Activated T-helper 2 cell treated with anti-CD3 and anti-CD28 coated beads, Interferon-gamma antibody, Interleukin-2, Interleukin-4, amounts not matched to agents 10 μg/mL and 5 μg/mL and 100 μg/mL, durations not matched to agents 14 hours and 24 hours and 36 hours (primary cell): ENCODE measurements at places on chromosomes 16 and 17.

- no peak overlapping the region for H3K4me3 ChIP-seq
- H3K27me3 ChIP-seq: no peaks in the 10 kb centered on the region
- DNase-seq: no peak
- peaks cover 3% of the 10 kb centered on the region for H3K36me3 ChIP-seq
- no peak overlapping the region for H3K27ac ChIP-seq
Observed at GRCh38 chr17:72846399-72846798, 246.1 kb downstream of the SLC39A11 start.

GRCh38 chr17:48215583-48216139, 108.1 kb downstream of the SNX11 start:
- H3K4me1 ChIP-seq: peaks cover 5% of the 10 kb centered on the region
- no peak for DNase-seq
- H3K36me3 ChIP-seq: peaks cover 27% of the 10 kb centered on the region
- no peak overlapping the region for H3K27ac ChIP-seq

- H3K36me3 ChIP-seq: no peaks in the 10 kb centered on the region
- peaks cover 4% of the 10 kb centered on the region for H3K4me1 ChIP-seq
- peaks cover 10% of the 10 kb centered on the region for H3K27me3 ChIP-seq
- H3K4me3 ChIP-seq: no peak overlapping the region
- H3K27ac ChIP-seq: no peak overlapping the region
Observed at GRCh38 chr17:40960144-40960543, 6.6 kb downstream of the KRT39 start.

DNA sequence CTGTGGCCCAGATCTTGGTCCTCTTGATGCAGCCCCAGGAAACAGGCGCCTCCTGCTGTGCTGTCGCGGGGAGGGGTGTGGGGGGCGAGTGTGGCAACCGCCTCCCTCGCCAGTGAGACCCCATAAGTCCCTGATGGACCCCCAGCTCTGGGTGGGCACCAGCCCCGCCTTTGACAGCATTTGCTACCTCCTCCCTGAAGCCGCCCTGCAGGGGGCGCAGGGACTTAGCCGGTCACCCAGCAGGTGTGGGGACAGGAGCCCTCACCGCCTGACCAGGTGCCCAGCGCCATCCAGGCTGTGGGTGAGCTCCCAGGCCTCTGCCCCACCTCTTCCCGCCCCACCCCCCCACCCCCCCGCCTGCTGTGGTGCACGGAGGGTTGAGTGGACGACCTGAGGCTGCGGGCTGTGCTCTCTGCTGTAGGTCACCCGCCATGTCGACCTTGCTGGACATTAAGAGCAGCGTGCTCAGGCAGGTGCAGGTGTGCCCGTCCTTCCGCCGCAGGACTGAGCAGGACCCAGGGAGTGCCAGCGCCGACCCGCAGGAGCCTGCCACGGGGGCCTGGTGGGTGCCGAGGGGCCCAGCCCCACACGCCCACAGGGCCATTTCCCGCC, 4.8 kb downstream of the BAIAP3 start:
- peaks cover 9% of the 10 kb centered on the region for H3K4me1 ChIP-seq
- H3K4me3 ChIP-seq: no peak overlapping the region
- no peak overlapping the region for H3K27ac ChIP-seq
- peaks cover 15% of the 10 kb centered on the region for H3K27me3 ChIP-seq
- no peaks in the 10 kb centered on the region for H3K36me3 ChIP-seq

DNA sequence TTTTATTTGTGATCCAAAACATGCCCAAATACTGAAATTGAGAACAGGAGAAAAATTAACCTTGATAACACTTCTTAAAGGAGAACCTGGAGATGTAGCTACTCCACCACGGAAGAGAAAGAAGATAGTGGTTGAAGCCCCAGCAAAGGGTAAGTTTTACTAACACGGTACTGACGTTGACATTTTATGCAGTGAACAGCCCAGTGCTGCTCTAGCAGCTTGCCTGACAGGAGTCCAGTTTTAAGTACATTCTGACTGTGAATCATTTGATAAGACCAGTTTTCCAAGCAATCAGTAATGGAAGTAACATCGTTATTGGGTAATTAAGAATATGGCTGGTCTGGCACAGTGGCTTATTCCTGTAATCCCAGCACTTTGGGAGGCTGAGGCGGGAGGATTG, 6.5 kb downstream of the ORC6 start:
- H3K4me1 ChIP-seq: peaks cover 16% of the 10 kb centered on the region
- no peak for DNase-seq
- peaks cover 63% of the 10 kb centered on the region for H3K36me3 ChIP-seq
- H3K27ac ChIP-seq: no peak overlapping the region
- no peak overlapping the region for H3K4me3 ChIP-seq
- no peaks in the 10 kb centered on the region for H3K27me3 ChIP-seq

GRCh38 chr17:67358612-67359011, 7.8 kb downstream of the PSMD12 start:
- H3K4me3 ChIP-seq: peak overlapping the region; percentile 33
- peaks cover 79% of the 10 kb centered on the region for H3K36me3 ChIP-seq
- H3K27me3 ChIP-seq: no peaks in the 10 kb centered on the region
- no peak for DNase-seq
- H3K4me1 ChIP-seq: peaks cover 42% of the 10 kb centered on the region

DNA sequence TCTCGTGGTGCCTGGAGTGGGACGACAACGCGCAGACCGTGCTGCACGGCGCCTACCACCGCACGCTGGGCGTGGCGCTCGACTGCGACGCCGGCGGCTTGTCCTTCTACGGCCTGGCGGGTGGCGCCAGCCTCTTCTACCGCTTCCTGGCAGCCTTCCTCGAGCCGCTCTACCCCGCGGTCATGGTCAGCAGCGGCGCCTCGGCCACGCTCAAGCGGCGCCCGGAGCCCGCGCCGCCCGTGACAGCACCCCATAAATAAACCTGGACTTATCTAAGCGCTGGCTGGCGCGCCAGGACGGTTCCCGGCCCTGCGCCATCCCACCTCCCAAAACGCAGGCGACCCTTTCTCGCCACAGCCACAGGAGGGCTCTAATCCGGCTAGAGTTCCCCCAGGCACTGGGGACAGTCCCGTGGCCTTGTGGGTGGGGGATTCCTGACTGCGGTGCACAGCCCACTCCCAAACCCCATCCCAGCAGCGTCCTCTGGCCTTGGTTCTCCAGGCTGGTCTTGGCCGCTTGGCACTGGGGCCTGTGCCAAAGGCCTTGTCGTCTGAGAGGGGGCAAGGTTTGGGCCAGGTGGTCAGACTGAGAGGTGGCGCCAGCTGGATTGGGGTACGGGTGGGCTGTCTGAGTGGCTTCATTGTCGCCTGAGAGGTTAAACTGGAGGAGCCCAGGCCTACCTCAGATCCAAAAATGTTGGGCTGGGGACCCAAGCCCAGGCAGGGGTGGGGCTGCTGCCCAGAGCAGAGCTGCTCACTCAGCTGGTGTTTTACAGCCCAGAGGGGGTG, 10.1 kb upstream of the SLC16A5 start:
- no peaks in the 10 kb centered on the region for H3K36me3 ChIP-seq
- peaks cover 2% of the 10 kb centered on the region for H3K27me3 ChIP-seq
- peak overlapping the region; percentile 63 for H3K4me3 ChIP-seq
- no peak overlapping the region for H3K27ac ChIP-seq
- peaks cover 5% of the 10 kb centered on the region for H3K4me1 ChIP-seq
- peak; percentile 36 for DNase-seq

DNA sequence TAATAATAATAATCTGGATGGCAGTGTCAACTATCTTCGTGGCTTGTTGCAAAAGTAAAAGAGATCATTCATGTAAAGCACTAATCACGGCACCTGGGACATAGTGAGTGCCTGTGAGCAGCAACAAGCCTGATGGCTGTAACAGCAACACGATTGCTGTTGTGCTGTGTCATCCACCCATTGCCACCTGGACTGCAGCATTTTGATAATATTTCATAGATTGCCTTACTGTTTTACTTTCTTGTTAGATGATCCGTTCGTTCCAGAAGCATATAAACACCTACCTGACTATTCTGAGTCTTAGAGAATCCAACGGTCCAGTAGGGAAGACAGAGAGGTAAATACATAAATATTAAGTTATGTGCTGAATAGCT, 3.1 kb upstream of the MRPS23 start:
- H3K27ac ChIP-seq: no peak overlapping the region
- H3K4me3 ChIP-seq: no peak overlapping the region
- no peak for DNase-seq
- H3K4me1 ChIP-seq: peaks cover 21% of the 10 kb centered on the region
- peaks cover 2% of the 10 kb centered on the region for H3K27me3 ChIP-seq

DNA sequence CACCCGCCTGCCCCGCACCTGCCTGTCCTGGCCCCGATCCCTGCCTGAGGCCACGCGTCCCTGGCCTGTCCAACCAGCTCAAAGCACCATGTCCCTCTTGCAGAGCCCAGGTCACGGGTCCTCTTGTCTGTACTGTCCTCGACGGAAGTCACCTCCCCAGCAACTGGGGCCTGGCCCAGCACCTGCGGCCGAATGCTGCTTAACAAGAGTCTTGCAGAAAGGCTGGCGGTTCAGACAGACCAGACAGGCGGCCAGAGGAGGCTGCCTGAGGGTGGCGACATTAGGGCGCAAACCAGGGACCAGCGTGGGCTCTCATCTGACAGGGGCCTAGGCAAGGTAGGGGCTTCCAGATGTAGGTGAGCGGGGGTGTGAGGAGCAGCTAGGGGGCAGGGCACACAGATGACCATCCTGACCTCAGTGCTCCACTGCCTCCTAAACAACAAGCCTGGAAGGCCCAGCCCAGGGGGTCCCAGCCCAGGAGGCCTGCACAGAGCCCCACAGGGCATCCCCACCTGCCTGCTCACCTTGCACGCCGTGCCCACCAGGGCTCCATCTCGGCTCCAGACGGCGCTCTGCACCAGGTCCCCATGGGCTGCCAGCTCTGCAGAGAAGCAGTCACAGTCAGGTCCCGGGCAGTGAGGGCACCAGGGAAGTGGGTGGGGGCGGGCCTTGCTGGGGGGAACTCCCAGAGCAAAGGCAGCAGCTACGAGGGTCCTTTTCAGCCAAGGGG, 11.3 kb downstream of the CORO7 start:
- no peak overlapping the region for H3K27ac ChIP-seq
- peaks cover 42% of the 10 kb centered on the region for H3K36me3 ChIP-seq
- H3K4me1 ChIP-seq: no peaks in the 10 kb centered on the region
- DNase-seq: no peak

DNA sequence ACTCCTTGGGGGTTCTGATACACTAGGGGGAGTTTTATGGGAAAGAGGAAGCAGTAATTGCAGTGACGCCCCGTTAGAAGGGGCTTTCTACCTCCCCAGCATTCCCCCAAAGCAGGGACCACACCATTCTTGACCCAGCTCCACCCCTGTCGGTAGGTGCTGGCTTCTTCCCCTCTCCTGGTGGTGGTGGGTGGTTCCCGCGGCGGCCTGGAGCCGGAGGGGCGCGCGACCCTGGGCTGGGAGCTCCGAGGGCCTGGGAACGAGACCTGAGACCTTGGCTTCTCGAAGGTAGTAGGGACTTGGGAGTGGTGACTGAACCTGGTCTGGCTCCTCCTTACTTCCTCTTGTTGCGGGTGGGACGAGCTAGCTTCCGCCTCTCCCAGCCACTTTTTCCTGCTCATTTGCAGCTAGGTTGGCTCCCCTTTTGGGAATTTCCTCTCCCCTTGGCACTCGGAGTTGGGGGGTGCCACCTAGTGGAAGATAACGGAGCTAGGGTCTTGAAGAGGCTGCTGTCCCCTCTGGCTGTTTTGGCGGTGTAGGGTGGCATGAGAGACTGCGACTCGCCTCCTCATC, 438 bp downstream of the GRN start:
- no peak for DNase-seq
- H3K4me3 ChIP-seq: peak overlapping the region; percentile 94
- no peaks in the 10 kb centered on the region for H3K36me3 ChIP-seq
- H3K4me1 ChIP-seq: peaks cover 12% of the 10 kb centered on the region

DNA sequence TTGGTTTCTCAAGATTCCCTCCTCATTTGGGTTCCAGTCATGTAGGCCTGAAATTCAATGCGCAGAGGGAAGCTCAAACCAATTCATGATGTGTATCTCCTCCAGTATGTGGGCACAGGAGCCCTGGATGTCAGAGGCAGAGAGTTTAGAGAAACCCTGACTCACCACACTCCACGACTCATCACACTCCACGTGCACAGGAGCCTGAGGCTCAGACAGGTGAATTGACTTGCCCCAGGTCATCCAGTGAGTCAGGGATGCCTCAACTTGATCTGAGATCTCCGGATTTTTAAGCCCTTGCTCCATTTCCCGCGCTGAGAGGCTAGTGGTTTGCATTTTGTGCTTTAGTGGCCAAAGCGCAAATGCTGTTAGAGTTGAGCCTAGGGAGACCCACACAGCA, 183.9 kb downstream of the HAPSTR1 start:
- no peaks in the 10 kb centered on the region for H3K4me1 ChIP-seq
- no peaks in the 10 kb centered on the region for H3K27me3 ChIP-seq
- no peak for DNase-seq
- no peak overlapping the region for H3K27ac ChIP-seq
- H3K36me3 ChIP-seq: no peaks in the 10 kb centered on the region

DNA sequence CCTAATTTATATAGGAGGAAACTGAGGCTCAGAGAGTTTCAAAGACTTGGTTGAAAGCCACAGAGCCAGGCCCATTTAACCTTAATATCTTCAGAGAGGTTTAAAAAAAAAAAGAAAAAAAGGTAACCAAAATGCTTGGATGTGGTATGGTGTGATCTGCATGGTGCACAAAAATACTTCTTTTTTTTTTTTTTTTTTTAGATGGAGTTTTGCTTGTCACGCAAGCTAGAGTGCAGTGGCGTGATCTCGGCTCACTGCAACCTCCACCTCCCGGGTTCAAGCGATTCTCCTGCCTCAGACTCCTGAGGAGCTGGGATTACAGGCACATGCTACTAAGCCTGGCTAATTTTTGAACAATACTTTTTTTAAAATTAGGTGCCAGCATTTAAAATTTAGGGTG, 101.8 kb downstream of the XYLT1 start:
- no peaks in the 10 kb centered on the region for H3K27me3 ChIP-seq
- H3K4me1 ChIP-seq: peaks cover 81% of the 10 kb centered on the region
- peaks cover 22% of the 10 kb centered on the region for H3K36me3 ChIP-seq
- DNase-seq: no peak
- peak overlapping the region; percentile 99 for H3K27ac ChIP-seq

DNA sequence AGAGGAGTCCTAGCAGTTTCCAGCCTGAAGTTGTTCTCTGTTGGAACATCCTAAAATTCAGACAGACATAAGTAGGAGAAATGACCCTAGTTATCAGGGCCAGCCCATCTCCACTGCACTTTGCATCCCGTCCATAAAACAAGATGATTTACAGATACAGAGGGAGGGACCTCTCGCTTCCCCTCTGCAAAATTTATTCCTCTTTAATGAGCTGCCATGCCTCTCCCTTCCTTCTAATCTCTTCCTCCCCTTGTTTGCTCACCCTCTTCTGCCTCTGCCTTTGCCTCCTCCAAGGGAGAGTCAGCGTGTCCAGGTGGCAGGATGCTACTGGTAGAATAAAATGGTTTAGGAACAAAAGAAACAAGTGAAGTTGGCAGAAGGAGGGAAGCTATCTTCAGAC, 351.3 kb downstream of the SOX9 start:
- H3K4me1 ChIP-seq: no peaks in the 10 kb centered on the region
- H3K27ac ChIP-seq: no peak overlapping the region
- no peak for DNase-seq
- no peaks in the 10 kb centered on the region for H3K27me3 ChIP-seq

DNA sequence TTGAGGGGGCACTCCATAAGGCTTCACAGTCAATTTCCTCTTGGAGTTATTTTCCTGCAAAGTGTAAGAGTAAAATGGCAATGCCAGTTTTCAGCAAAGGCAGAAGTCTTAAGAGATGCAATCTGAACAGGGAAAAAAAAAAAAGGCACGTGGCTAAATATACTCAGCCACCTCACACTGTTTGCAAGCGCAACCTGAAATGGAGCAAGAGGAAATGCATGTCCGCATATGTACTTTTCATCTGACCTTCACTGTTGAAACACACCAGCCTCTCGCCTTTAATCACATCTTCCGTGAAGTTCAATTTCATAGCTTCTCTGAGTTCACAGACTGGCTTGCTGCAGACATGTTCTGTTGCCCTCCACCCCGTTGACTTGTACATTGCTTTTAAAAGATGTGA, 101.4 kb downstream of the KATNIP start:
- H3K27me3 ChIP-seq: no peaks in the 10 kb centered on the region
- H3K4me1 ChIP-seq: no peaks in the 10 kb centered on the region
- H3K4me3 ChIP-seq: no peak overlapping the region
- H3K27ac ChIP-seq: no peak overlapping the region
- DNase-seq: no peak
- no peaks in the 10 kb centered on the region for H3K36me3 ChIP-seq
